Gastroesophageal sphincter (tissue), 4 donors: ENCODE measurements at places on chromosomes 3 and 15. TPM values are rescaled to one million over a fixed set of nuclear protein-coding genes. Genes with fewer than 3 reads are reported as not detected.

- ATAC-seq: no peak
Observed at GRCh38 chr3:16908896-16909295, 24.1 kb downstream of the PLCL2 start.

DNA sequence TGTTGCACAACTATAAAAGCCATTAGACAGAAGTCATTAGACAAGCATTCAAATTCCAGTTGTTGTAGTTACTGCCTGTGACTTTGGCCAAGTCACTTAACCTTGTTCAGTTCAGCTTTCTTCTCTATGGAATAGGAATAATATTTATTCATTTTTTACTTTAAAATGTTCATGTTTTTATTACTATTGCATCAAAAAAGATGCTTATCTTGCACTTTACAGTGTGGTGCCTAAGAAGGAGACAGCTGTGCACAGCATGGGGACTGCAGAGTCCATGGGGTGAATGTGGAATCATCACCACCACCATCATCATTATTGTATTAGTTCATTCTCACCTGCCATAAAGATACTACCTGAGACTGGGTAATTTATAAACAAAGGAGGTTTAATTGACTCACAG lies 504.2 kb downstream of the SOX2 start:
- ATAC-seq: no peak

GRCh38 chr15:48718646-48719045 lies 73.1 kb upstream of the FBN1 start:
- ATAC-seq: no peak

SCN5A gene
- 0.50 TPM for total RNA-seq

- ATAC-seq: no peak
Observed at GRCh38 chr3:144067059-144067458, 95.4 kb downstream of the DIPK2A start.

DNA sequence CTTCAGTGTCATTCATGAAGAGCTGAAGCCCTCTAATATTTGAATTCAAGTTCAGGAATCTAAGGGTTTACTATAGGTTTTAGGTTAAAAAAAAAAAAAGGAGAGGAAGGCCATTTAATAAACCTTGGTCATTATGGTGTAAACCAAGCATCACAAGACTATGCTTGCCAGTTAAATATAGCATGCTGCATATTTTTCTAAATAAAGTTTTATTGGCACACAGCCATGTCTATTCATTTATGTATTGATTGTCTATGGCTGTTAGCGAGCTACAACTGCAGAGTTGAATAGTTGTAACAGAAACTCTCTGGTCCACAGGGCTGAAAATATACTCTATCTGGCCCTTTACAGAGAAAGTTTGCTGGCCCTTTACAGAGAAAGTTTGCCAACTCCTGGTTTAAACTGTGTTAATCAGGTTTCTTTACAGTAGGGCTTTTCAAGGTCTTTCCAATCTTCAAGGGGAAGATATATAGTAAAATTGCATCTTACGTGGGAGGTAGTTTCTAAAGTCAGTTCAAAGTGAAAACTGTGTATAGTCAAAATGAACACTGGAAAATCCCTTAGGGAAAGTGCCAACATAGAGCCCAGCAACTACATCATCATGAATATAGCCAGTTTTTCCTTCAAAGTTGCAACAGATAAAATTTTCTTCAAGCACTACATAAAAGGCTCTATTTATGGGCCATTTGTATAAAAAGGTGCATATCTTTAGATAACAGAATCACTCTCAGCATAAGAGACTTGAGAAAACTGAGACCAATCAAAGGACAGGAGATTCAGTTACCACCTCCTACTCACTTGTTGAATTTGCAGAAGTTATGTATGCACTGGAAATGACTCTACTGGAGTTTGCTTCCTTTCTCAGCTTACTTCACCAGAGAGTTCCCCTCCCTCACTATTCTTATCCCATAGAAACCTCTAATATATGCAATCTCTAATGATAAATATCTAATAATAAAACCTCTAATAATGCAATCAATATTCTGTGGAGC lies 49.7 kb upstream of the FRMD4B start:
- ATAC-seq: no peak
